ENCODE measurements at places on chromosomes 16 and 17.
A peak's percentile ranks its signal among the peaks of the same experiment; 100 is the strongest.

- DNase-seq, result no peak
Observed at GRCh38 chr17:32861981-32862380, 14.9 kb downstream of the MYO1D start.

DNA sequence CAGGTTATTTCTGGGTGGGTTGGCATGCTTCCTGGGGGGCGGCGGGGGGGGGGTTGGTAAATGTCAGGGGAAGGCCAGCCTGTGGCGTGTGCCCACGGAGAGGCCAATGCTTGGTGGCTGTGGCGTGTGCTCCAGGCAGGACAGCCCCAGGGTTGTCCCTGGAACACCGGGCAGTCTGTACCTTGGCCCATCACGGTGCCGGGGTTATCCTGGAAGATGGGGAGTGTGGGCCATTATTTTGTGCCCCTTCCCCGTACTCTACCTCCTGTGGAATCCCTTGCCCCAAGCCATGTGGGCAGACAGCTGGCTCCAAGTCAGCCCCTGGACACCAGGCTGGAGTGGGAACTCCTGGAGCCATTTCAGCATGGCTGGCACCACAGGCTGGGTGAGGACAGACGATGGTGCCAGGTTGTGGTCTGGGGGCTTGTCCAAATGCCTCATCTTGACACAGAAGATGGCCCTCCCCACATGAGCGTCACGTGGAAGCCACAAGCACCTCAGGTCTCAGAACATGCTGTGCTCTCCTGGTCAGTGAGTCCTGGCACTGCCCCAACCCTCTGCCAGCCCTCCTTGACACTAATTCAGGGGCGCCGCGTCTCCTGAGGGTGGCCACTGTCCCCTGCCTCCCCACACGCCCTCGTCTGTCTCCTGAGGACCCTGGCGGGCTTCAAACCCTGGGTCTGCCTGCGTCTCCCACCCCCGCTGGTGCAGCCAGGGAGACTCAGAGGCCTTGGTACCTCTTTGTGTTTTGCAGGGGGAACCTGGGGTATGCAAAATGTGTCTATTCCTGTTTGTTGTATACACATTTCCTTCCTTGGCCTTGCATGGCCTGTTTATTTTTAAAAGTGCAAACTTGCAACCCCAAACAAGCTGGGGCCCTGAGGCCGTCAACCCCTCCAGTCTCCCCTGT, 4.3 kb downstream of the SLC16A3 start:
- DNase-seq, result no peak

- DNase-seq, result no peak
Observed at GRCh38 chr17:62933501-62934385, 32.3 kb upstream of the TANC2 start.

DNA sequence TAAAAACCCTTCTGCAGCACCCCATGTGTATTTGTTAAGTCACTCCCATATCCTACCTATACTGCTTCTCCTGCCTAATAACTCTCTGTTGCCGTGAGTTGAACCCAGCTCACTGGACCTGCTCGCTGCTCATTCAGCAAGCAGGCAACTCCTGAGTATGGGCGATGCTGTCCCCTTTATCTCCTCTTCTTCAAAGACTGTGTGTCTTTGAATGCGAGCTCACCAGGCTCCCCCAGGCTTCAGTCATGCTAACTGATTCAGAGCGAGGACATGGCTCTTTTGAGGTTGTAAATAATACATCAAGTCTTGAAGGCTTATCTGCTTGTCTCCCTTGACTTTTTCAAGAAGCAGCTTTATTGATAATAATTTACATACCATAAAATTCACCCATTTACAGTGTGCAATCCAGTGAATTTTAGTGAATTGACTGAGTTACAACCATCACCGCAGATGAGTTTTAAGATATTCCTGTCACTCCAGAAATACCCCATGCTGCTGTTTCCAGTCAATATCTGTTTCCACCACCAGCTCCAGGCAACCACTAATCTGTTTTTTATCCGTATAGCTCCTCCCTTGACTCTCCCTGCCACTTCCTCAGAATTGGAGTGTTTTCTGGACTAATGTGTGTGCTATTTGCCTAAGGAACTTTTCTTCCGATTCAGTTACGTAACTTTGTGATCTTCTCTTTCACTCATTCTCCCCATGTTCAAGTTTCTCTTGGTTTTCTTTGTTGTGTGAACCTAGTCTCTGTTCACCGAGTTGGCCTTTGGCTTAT, 132.2 kb downstream of the SPECC1 start:
- DNase-seq, result no peak

DNA sequence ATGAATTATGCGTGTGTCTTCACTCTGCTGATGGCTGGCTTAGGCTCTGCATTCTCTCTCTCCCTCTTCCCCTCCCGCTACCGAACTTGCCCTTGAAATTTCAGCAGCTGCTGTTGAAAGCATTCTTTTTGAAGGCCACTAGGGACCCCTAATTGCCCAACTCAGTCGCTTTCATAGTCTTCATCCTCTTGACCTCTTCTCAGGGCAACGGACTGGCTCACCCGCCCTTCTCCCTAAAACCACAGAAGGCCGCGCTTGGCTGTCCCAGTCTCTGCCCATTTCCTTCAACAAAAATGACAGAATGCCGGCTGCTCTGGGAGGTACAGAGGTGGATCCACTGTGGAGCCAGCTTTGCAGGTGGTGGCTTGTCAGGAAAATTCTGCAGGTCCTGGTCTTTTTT, 21.0 kb upstream of the FMNL1 start:
- no peak for DNase-seq

GRCh38 chr16:11257131-11257938, 1.3 kb upstream of the SOCS1 start:
- peak; percentile 35 for DNase-seq

DNA sequence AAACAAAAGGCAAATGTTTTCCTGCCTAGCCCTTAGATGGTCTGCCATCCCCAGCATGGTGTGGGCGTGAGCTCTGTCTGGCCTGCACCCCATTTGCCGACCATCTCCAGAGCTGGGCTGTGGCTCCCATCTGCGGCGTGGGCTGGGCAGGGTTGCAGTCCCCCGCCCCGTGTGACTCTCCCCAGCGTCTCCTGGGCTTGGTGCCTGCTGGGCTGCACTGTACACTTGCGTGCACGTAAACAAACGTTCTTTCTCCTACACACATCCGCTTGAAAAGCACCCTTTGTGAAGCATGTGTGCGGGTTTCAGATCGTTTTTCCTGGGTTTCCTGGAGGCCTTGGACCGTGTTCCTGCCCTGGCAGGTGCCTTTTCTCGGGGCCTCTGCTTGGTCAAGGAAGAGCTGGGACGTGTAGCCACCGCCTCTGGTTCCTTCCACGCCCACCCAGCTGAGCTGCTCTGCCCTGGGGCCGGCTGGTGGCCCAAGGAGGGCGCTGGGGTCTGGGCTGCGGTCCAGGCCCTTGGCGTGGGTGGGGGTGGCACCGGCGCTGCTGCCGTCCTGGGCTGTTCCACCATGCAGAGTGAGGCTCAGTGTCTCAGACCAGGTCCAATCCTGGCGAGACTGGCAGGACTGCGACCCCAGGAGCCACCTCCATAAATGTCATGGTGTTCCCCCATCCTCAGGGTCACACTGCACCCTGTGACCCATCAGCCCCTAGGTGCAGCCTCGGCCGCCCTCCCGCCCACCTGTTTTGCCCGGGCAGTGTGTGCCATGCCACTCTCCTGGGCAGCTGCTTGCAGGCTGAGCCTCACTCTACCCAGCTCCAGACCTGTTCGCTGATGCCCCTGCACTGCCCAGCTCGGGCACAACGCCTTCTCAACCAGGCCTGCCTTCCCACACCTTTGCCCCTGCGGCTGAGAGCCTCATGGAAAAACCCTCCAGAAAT, 9.9 kb upstream of the BAIAP3 start:
- no peak for DNase-seq

DNA sequence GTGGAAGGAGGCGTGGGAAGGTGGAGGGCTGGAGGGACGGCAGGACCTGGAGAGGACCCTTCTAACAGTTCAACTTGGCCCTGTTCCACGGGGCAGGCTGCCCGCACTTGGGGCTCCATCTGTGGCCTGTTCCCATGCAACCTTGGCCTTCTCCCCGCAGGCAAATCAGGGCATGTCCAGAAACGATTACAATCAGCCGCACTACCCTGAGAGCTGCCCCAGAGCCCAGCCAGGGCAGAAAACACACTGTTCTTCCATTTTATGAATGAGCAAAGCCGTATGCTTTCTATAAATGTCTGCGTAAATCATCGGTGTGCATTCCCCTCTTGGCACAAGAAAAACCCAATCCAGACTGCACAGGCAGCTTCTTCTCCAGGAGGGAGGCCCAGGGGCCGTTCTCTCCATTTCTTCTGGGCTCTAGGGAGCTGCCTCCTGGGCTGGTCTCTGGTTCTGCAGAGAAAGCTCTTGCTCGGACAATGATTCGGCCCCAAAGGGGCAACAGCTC, 228.7 kb downstream of the SOX9 start:
- DNase-seq, result no peak

DNA sequence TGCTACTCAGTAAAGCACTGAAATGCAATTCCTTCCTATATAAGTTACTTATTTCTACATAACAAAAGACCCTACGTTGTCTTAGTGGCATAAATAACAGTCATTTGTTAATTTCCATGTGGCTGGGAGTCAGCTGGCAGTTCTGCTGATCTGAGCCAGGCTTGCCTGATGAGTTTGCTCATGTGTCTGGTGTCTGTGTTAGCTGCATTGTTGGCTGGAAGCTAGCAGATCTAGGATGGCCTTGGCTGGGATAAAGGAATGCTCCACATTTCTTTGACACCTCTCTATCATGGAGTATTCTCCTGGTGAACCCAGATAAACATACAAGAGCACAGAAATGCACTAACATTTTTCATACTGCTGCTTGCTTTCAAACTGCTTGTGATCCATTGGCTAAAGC, 264.4 kb upstream of the MON1B start:
- DNase-seq, result no peak

DNA sequence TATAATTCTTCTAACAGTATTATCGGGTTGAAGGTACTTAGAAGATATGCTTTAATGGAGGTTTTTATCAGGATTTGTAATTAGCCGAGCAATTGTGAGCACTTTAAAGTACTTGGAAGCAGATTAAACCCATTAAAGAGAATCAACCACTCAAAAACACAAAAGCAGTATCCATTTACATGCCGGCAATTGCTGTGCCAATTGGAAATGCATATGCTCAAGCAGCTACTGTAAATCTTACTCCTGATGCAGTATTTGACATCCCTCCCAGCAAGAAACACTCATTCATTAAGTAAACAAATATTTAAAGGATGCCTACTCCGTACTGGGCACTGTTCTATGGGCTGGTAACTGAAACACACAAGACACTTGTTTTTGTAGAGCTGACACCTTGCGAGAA, 11.4 kb upstream of the CCL1 start:
- DNase-seq, result no peak

GRCh38 chr16:66851166-66851964, 7.2 kb downstream of the CA7 start:
- DNase-seq, result no peak

GRCh38 chr17:4249452-4250029, 14.2 kb downstream of the ANKFY1 start:
- peak; percentile 11 for DNase-seq

DNA sequence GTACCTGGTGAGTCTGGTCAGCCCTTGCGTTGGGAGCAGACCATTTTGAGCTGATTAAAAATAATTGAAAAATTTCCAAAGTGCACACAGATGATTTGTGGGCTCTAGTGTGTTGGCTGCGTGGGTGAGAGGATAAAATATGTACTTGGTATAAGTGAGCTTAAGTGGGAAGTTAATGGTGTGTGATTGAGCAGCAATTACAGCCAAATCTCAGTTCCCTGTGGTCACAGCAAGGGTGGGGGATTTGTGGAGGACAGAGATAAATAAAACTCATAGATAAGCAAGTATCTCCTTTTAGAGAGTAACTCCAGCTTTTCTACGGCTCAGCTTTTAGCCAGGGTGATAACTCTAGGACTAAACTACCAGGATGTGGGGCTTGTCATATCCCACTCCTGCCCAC, 390.4 kb downstream of the UTP18 start:
- no peak for DNase-seq

DNA sequence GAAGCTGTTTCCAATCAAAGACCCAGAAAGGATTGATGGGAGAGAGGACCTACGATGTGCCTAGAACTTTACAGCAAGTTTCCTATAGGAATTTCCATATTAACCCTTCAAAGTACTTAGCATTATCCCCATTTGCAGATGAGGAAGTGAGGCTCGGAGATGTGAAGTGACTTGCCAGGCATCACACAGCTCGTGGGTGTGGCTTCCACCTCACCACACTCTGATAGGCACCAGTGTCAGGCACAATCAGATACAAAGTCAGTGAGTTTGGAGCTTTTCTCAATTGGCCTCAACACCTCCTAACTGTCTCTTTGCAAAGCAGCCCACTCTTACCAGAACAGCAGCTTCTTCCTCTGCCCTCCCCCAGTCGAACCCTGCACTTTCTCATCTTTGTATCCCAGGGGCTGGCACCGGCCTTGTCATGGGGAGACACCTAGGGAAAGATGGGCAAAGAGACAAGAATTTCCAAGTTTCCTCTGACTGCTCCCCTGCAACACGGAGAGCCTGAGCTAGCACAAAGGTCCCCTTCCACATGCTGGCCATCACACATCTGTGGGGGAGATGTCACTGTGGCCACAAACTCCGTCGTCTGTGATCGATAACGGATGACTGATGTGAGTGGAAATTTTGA, 37.4 kb upstream of the CCL1 start:
- DNase-seq, result no peak

- no peak for DNase-seq
Observed at GRCh38 chr17:36850790-36851189, 86.5 kb upstream of the LHX1 start.
